ENCODE measurements at places on chromosomes 7 and 10.

DNA sequence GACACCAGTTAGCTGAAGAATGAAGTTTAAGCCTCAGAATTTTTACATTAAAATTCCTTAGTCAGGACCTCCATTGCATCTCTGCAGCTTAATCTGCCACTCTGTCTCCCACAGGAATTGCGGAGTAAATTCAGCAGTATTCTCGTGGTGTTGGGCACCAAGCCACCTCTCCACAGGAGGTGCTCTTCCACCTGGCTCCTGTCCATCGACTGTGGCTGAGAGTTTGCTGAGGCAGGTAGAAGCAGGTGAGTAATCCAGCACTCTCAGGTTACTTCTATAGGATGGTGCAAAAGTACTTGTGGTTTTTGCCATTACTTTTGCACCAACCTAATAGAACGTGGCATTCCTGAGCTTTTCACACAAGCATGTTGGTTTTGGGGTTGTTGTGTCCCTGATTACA lies 134.1 kb downstream of the GFRA1 start:
- no peak for DNase-seq

DNA sequence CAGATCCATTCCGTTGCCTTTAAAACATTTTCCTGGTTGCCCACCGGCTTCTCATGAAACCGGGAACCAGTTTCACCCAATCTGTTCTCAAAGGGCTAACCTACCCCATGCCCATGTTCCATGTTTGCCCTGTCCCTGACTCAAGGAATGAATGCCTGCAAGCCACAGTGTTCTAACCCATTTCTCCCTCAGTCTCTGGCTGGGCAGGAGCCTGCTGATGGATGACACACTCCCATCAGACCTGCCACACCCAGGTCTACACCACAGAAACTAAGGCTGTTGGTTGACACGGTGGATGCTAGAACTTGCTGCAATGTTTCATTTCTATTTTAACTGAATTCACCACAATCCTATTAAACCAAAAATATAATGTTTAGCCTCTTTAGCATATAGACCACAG lies 15.6 kb downstream of the CLRN3 start:
- DNase-seq = no peak

DNA sequence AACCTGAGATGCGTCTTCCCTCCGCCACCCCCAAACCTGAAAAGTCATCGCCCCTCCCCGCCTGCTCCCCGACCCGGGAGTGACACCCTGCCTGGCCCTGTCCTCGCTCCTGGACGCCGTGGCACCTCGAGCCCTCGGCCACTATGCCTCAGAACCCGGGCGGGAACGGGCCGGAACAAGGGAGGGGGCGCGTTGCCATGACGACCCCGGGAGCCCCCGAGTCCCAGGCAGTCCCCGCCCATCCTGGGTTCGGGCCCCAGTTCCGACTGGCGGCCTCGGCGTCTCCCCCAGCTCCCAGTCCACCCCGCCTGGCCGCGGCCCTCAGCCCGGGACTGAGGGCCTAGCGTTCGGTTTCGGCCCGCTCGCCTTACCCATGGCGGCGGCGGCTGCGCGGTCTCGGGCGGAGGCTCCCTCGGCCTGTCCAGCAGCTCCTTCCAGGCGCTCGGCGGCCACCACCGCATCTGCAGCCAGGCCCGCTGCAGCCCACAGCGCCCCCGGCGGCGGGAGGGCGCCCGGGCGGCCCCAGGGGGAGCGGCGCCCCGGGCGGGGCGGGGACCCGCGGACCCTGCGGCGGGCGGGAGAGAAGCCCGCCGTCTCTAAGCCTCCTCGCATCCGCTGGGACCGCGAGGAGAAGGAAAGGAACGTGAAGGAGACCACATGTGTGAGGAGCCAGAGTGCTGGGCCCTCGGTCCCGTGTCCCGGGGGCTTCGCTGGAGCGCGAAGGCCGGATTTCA lies at the start of gene RUFY2:
Gene RUFY2 (minus strand): TSS at position 463 of the 734 bp plus-strand sequence. CDS start 88 bp downstream, at position 375.
- DNase-seq = peak; percentile 84

DNA sequence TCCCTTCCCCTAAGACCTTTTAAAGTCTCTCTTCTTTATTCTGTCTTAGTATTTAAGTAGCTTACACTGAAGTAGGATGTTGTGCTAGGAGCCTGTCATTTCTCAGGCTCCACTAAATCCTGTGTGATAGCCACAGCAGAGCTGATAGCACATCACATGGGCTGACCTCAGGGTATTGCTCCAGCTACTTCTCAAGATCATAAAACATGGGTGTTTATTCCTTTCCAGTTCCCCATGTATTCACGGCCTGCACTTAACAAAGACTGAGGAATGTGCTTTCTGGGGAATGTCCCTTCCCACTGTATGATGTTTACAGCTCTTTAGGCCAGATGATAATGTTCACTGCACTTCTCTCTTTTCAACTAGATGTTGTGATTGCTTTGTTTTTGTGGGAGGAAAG lies 1086.8 kb downstream of the KCNMA1 start:
- DNase-seq = no peak

- DNase-seq = no peak
Observed at GRCh38 chr7:142579946-142580345, 169.3 kb upstream of the PRSS1 start.

DNA sequence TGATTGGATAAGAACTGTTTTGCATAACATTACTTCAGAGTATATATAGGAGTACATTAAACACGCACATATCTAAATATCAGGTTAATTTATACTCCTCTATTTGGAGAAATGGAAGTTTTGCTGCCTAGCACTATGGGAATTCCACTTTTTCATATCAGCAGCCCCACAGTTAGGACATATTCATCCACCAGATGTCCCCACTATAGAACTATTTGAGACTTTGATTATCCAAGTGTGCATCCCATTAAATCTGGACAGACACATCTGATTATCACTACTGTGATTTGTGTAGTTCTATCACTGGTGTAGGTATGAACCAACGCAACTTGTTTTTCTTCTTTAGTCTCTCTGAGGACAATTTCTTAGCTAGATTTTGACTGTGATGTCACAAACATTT lies 345.7 kb downstream of the THSD7A start:
- DNase-seq = no peak

DNA sequence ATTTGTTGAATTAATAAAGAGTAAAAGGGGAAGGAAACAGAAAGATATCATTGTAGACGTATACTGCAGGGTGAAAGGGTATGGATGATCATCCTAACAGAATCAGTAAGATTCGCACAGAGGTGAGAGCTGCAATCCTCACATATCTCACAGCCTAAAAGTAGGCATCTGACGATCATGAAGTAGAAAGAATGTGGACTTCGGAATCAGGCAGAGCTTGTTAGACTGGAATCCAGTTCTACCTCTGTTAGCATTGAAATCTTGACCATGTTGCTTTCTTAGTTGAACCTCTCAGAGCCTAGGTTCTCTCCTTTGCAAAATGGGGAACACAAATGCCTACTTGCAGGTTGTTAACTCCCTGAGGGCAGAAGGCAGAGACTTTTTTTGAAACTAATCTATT lies 320.0 kb upstream of the C7orf33 start:
- no peak for DNase-seq

- DNase-seq = no peak
Observed at GRCh38 chr7:98105942-98106544, 619 bp upstream of the LMTK2 start.

GRCh38 chr7:20329389-20330238 lies 1.1 kb upstream of the ITGB8 start:
- DNase-seq = no peak

GRCh38 chr7:47253650-47254080 lies 328.2 kb downstream of the TNS3 start:
- DNase-seq = no peak

DNA sequence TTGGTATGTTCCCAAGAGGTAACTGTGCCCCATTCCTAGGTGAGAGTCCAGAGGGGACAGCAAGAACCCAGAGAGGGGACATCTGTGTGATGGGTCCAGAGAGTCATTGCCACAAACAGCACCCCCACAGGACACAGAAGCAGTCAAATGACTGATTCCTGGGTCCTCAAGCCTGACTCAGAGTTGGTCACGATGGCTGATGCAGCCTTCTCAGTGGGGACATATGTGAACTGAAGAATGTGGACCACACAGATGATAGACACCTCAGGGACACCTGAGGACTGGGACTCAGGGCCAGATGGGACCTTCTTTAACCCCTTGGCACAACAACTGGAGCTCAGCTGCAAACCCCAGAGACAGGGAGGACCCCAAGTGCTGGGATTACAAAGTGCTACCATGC lies 96.5 kb downstream of the STRA8 start:
- peak; percentile 43 for DNase-seq

DNA sequence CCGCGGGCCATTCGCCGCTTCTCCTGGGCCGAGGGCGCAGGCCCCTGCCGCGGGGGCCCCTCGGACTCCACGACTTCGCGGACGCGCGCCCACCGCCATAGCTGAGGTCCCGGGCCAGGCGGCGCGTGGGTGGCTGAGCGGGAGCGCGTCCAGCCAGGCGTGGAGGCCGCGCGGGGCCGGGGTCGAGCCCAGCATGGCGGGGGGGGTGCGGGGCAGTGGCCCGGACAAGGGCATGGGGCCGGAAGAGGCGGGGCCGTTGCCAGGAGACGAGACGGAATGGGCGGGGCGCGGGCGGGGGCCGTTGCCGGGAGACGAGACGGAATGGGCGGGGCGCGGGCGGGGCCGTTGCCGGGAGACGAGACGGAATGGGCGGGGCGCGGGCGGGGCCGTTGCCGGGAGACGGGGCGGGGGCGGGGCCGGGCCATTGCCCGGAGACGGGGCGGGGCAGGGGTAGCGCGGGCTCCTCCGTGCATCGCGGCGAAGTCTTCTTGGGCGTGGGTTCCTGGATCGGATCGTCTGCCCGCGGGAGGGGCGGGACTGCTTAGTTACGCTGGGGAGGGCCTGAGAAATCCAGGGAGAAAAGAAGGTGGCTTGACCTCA lies 14.8 kb downstream of the ADAM8 start:
- peak; percentile 87 for DNase-seq

DNA sequence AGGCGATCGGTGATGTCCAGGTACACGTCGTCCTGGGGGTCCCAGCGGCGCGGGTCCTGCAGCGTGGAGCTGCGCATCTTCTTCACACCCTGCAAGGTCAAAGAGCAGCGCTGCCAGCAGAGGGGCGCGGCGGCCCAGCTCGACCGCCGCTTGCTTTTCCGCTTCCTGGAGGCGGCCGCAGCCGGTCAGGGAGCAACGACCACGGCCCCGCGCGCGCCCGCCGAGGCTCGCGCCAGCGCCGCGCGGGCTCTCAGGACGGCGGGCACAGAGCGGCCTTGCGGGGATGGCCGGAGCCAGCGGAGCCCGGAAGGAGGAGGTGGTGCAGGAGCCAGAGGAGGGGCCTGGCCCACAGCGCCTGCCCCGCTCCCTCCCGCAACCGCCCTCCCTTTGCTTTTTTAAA lies 76.4 kb upstream of the CDC14C start:
- DNase-seq = no peak

GRCh38 chr10:23439452-23439960 lies 631 bp downstream of the OTUD1 start:
- DNase-seq = no peak

GRCh38 chr7:47428052-47428767 lies 153.7 kb downstream of the TNS3 start:
- peak; percentile 50 for DNase-seq

DNA sequence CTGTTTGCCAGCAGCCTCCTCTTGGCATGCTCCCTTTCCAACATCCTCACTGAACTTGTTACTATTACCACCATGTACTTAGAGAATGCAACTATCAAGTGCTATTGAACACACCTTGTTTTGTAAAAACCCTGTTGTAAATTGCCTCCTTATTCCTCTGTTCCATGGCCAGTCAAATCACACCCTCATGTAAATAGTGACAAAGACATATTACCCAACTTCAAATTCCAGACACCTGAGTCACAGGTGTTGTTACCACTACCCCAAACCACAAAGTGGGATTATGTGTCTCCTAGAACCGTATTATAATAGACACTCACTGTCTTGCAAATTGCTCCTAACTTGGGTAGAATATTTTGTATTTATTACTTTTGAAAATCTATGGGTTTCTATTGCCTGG lies 263.2 kb upstream of the C7orf33 start:
- DNase-seq = no peak

GRCh38 chr10:102068216-102068615 lies 3.1 kb downstream of the HPS6 start:
- no peak for DNase-seq

DNA sequence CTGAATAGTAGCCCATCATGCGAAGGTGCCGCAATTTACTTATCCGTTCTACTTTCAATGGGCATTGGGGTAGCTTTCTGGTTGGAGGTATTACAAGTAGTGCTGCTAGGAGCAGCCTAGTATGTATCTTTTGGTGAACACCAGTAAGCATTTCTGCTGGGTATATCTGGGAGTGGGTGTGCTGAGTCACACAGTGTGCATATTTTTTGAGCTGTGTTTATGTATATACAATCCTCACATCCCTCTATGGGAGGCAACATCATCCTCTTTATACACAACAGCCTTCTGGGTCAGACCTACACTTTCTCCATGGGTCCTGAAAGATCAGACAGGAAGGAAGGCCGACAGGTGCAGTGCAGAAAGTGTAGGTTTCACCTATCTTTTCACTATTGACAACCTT lies 36.3 kb downstream of the PYROXD2 start:
- no peak for DNase-seq

DNA sequence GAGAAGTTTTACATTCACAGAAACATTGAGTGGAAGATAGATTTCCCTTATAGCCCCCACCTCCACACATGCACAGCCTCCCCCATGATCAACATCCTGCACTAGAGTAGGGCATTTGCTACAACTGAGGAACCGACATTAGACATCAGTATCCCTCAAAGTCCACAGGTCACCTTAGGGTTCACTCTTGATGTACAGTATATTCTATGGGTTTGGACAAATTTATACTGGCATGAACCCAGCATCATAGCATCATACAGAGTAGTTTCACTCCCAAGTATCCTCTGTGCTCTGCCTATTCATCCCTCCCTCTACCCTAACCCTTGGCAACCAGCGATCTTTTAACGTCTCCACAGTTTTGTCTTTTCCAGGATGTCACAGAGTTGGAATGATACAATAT lies 64.4 kb downstream of the VSTM4 start:
- no peak for DNase-seq

- DNase-seq = peak; percentile 80
Observed at GRCh38 chr7:140316165-140316661, 82.1 kb downstream of the SLC37A3 start.

- DNase-seq = no peak
Observed at GRCh38 chr10:83248106-83248631, 891.1 kb upstream of the GHITM start.

DNA sequence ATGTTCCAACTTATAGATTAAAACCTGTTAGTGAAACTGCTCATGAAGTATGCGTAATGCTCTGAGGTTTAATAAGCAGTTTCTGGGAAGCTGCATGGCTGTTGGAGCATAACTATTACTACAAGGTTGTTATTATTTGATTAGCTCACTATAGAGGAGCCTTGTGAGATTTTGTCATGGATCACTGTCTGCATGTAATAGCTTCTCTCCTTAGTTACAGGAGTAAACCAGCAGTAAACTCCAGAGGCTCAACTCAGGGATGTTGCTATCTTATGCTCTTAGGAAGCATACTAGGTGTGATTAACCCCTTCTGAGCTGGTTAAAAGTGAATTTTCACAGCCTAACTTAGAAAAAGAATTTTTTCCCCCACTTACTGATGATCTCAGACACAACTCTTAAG lies 63.6 kb upstream of the IFRD1 start:
- DNase-seq = no peak

- peak; percentile 35 for DNase-seq
Observed at GRCh38 chr7:157488281-157488680, 151.5 kb downstream of the DNAJB6 start.

- DNase-seq = no peak
Observed at GRCh38 chr7:132472463-132473120, 103.7 kb downstream of the PLXNA4 start.

Measured in coronary artery (tissue), 2 donors.